ENCODE measurements at places on chromosomes 7 and 10.
A peak's percentile ranks its signal among the peaks of the same experiment; 100 is the strongest.

DNA sequence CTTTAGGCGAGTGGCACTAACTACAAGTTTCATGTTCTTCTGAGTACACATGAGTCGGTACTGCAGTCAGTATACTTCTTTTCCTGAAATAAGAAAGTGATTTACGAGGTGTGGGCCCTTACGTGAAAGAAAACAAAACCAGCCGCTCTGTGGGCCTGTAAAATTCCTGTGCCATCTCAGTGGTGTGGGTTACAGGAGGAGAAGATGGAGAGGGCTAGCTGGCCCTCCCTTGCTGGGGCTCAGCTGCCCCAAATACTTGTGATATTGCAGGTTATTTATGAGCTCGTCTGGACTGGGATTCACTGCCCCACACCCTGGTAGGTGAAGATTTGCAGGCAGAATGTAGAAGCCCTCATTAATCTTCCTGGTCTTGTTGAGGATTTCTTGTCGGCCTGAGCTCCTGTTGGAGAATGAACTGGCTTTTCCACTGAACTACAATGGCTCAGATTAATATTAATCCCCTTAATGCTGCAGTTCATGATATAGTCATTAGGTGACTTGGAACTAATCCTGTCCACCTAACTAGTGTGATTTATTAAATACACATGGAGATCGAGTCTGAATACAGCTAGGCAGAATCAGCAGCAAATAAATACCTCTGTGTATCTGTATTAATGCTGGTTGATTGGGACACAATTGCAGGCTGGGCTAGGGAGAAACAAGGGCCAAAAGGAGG is 68.0 kb downstream of the GBF1 start:
- no peak for DNase-seq

GRCh38 chr10:86654411-86655172 is at the start of gene OPN4:
TSS of gene OPN4 (plus strand) at chr10:86654547. CDS start at chr10:86654784, 237 bp downstream.
- DNase-seq: no peak

DNA sequence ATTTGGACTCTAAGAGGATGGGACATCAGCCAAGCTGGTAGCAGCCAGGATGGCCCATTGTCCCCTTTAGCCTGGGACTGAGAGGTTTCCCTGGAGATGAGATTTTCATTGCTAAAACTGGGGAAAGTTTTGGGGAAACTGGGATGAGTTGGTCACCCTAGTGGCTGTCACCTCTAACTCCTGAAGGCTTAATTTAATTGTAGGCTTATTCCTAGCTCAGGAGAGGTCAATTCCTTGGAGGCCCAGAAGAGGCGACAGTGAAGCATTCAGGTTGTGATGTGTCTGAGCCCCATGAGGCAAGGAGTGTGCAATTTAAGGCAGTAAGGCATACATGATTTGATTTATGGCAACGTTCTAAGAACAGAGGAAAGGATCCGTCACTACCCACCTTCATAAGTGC is 24.9 kb upstream of the JAZF1 start:
- DNase-seq: no peak

GRCh38 chr7:24757353-24758275 is at the start of gene GSDME:
TSS of gene GSDME (minus strand) at chr7:24757464. CDS start at chr7:24749774, 7,690 bp downstream.
- DNase-seq: peak; percentile 68

DNA sequence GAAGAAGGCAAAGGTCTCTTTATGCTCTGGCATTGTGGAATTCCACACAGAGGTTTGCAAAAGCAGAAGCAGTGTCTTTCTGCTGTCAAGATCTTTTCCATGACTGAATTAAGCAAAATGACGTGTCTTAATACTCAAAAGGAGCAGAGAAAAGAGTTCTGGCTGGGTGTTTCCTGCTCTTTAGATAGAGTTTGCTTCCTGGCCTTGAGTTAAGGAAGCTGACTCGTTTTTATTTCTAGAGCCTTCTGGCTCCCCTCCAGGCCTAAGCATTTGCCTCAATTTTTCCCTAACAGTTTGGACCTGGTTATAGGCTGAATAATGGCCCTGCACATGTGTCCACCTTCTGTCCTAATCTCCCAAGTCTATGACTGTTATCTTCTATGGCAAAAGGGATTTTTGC is 21.6 kb downstream of the TAS2R41 start:
- no peak for DNase-seq

DNA sequence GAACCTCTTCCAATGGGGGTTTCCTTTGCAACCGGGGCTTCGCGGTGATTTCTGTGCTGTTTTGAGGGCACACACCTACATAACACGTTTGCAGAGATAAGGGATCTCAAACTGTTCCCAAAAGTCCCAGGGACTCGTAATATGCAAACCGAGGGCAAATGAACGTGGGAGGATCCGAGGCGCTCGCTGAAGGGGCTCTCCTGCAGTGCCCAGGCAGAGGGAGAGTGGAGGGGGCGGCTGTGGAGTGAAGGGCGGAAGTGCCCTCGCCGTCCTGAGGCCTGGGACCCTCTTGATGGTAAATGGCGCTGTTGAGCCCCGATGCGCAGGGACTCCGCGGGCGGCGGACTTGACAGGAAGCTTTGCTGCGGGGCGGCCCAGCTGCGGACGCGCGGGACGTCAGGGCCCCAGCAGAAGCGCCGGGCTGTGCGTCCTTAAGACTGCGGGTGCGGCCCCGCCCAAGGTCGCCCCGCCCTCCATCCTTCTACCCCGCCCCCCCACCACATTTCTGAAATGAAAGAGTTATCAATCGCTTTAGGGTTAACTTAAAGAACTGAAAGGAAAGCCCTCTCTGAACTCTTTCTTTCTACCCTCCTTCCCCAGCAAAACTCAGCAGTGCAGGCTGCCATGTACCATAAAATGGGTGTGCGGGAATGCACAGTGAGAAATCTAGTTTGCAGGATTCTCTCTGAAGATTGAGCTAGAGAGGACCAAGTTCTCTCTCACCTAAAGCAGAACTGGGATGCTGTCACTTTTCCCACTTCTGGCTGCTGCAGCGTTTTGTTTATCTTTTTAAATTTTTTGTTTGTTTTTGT is 151.8 kb upstream of the YAE1 start:
- peak; percentile 13 for DNase-seq
